Mesothelial cell of epicardium (in vitro differentiated cells): ENCODE measurements at places on chromosomes 12 and 14.
A peak's percentile ranks its signal among the peaks of the same experiment; 100 is the strongest.

DNA sequence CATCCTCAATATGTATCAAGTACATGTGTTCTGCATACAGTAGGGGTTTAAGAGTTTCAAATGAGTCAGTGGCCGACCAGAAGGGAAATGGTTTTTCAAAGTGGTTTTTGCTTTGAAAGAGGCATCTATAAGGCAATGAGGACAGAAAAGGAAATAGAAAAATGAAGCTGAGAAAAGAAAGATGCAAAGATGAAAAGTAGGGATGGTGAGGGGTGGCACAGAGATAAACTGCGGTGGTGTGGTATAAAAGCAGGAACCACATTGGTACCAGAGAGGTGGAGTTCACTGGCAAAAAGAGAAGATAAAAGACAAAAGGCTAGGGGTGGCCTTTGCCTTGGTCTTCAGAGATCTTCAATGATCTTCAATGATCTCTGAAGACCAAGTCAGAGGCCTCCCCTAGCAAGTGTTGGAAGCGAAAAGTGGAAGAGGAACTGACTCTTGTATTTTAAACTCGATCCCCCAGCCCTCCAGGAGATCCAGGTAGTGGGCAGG lies 144.0 kb upstream of the KRR1 start:
- no peaks in the 10 kb centered on the region for H3K27me3 ChIP-seq
- peaks cover 42% of the 10 kb centered on the region for H3K4me1 ChIP-seq
- DNase-seq: no peak
- H3K4me3 ChIP-seq: no peak overlapping the region
- peaks cover 4% of the 10 kb centered on the region for H3K36me3 ChIP-seq
- no peak overlapping the region for H3K27ac ChIP-seq

- H3K27me3 ChIP-seq: no peaks in the 10 kb centered on the region
- H3K36me3 ChIP-seq: peaks cover 27% of the 10 kb centered on the region
- H3K4me1 ChIP-seq: peaks cover 30% of the 10 kb centered on the region
- peak; percentile 41 for DNase-seq
- H3K4me3 ChIP-seq: peak overlapping the region; percentile 98
- H3K27ac ChIP-seq: peak overlapping the region; percentile 100
Observed at GRCh38 chr12:14768823-14769405, 34.4 kb downstream of the WBP11 start.

DNA sequence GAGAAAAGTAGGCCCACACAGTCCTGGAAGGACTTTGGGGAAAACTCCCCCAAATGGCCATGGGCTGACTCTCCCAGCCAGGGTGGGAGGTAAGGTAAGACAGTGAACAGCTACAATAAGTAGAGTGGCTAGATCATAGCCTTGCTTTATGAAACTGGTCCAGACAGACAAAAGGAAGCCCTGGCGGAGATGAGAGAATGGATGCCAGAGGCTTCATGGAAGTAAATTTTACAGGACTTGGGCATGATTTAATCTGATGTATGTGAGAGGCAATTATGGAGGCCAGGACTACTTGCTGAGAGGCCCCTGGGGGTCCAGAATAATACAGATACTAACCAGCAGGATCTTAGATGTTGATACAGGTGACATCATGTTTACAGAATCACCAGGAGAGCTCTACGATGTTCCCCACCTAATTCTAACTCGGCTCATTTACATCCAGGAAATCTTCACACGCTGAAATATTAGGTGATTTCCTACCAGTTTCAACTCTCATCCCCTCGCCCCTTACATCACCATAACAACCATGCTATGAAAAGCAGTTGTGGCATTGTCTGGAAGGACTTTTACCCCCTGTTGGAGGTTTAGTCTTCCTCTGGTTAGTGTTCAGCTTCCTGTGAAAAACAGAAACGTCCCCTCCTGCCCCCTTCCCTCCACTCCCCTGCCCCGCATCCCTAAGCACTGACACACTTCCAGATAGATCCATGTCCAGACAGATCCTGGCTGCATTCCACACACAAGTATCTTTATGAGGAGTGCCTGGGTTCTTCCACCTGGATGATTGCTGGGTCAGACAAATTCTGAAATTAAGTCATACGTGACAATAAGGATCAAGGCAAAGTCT lies 39.5 kb upstream of the NT5DC3 start:
- peaks cover 7% of the 10 kb centered on the region for H3K27me3 ChIP-seq
- H3K36me3 ChIP-seq: no peaks in the 10 kb centered on the region
- DNase-seq: no peak

DNA sequence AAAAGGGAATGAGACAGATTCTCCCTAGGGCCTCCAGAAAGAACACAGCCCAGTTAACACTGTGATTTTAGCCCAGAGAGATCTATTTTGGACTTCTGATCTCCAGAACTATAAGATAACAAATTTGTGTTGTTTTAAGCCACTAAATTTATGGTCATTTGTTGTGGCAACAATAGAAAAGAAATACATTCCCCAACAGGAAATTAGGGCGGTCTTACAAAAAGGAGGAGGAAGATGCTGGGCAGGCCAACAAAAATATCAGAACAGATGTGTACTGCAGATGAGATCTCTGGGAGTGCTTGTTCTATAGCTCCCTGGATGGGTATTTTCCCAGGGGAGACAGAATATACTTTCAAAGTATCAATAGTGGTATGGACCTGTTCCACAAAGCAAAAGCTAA lies 32.0 kb upstream of the SOCS2 start:
- no peak overlapping the region for H3K4me3 ChIP-seq
- H3K36me3 ChIP-seq: peaks cover 9% of the 10 kb centered on the region
- H3K27ac ChIP-seq: no peak overlapping the region
- H3K4me1 ChIP-seq: no peaks in the 10 kb centered on the region
- H3K27me3 ChIP-seq: no peaks in the 10 kb centered on the region

DNA sequence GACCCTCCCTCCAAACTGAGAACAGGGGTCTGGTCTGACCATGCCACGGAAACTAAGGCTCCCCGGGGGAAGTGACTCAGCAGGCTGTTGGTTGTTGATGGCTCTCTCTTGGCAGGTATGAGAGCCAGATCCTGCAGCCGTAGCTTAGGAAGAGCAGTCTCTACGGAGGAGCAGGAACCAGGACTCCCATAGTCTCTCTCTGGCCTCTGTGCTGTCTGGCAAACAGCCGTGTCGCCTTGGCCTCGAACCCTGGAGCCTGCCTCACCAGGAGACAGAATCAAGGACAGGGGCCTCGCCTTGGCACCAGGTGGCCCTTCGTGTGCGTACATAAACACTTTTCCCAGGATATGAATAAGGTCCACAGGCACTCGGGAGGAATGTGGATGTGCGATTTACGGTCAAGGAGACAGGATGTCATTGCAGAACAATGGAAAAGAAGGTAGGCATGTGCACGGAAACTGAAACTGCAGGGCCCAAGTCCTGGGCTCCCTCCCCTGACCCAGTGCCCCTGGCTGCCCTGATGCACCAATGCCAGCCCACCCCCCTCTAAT lies 7.9 kb downstream of the VWF start:
- H3K27ac ChIP-seq: no peak overlapping the region
- no peaks in the 10 kb centered on the region for H3K27me3 ChIP-seq
- no peak overlapping the region for H3K4me3 ChIP-seq
- DNase-seq: no peak
- H3K4me1 ChIP-seq: no peaks in the 10 kb centered on the region

DNA sequence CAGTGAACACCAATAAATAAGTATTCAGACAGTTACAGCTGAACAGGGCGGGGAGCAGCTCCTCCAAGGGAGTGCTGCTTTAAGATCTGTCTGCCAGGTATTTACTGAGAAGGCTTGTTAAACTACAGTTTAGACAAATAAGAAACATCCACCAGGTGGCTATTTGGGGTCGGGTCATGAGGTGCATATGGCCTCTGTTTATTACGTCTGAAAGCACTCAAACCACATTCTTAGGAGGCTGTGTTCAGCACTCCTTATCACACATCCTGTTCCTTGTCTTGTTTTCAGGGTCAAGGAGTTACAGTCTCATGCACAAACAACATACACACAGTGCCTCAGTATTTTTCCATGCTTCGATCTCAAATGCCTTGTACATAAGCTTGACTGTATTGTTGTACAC lies 78.8 kb downstream of the KCNMB4 start:
- H3K4me3 ChIP-seq: no peak overlapping the region
- no peaks in the 10 kb centered on the region for H3K27me3 ChIP-seq
- peaks cover 13% of the 10 kb centered on the region for H3K36me3 ChIP-seq

- no peaks in the 10 kb centered on the region for H3K27me3 ChIP-seq
- H3K4me3 ChIP-seq: no peak overlapping the region
- no peak for DNase-seq
Observed at GRCh38 chr14:106505366-106505765, 979.0 kb downstream of the TMEM121 start.

DNA sequence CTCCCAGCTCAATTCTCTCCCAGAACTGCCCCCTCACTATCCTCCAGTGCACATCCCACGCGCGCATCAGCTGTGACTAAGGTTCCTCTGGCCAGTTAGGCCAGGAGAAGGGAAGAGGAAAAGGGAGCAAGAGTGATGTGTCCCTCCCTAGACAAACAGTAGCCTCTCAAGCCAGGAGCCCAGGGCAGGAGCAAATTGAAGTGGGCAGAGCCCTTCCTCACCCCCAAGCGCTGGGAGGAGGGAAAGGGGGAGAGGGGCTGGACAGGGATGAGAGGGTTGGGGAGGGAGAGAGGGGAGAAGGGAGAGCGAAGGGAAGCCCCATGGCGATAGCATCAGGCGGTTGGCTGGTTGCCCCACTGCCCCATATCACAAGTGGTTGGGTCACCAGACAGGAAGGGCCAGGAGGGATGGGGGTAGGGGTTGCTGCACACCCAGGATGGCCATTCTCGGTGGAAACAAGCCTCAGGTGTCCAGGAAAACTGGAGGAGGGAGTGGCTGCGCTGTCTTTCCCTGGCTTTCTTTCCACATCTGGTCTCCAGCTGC lies 1.1 kb downstream of the CD63 start:
- peak overlapping the region; percentile 80 for H3K4me3 ChIP-seq
- H3K27ac ChIP-seq: peak overlapping the region; percentile 87
- H3K27me3 ChIP-seq: no peaks in the 10 kb centered on the region
- DNase-seq: no peak
- peaks cover 31% of the 10 kb centered on the region for H3K4me1 ChIP-seq

DNA sequence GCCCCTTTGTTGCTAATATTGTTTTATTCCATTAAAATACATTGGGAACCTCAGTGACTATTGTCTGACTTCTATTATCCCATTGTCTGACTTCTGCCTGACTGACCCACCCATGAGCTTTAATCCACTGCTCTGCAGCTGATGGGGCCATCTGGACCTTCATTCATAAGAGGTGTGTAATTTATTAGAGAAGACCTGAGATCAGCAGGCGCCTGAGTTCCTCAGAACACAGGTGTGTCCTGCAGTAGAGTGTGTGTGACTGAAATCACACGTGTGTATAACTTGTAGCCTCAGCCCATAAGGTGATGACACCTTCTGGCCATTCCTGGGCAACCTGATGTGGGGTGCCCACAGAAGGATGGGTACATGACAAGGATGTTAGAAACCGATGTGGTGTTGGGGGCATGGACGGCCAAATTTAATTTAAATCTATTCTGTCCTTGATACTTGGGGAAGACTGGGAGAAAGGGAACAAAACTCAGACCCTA lies 821.0 kb downstream of the TMEM121 start:
- no peaks in the 10 kb centered on the region for H3K27me3 ChIP-seq
- peaks cover 25% of the 10 kb centered on the region for H3K36me3 ChIP-seq
- no peak overlapping the region for H3K27ac ChIP-seq
- DNase-seq: no peak
- no peak overlapping the region for H3K4me3 ChIP-seq

GRCh38 chr14:61331992-61332657 lies 10.7 kb downstream of the PRKCH start:
- H3K27ac ChIP-seq: no peak overlapping the region
- no peaks in the 10 kb centered on the region for H3K36me3 ChIP-seq
- no peak overlapping the region for H3K4me3 ChIP-seq
- peaks cover 32% of the 10 kb centered on the region for H3K27me3 ChIP-seq

DNA sequence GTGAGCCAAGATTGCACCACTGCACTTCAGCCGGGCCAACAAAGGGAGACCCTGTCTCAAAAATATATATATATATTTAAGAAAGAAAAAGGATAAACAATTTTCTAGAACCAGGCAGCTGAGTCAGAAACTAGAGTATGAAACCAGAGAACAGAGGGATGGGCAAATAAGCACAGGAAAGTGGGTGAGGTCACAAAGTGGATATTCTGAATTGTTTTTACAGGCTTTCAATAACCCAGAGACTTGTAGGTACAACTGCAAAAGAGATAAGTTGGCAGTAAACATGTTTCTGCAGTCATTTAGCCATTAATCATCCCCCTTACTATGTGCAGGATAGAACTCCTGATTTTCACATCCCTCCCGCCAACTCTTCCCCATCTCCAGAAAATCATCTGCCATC lies 94.2 kb downstream of the BTG1 start:
- no peaks in the 10 kb centered on the region for H3K36me3 ChIP-seq
- H3K4me1 ChIP-seq: no peaks in the 10 kb centered on the region
- no peaks in the 10 kb centered on the region for H3K27me3 ChIP-seq
- no peak overlapping the region for H3K27ac ChIP-seq

DNA sequence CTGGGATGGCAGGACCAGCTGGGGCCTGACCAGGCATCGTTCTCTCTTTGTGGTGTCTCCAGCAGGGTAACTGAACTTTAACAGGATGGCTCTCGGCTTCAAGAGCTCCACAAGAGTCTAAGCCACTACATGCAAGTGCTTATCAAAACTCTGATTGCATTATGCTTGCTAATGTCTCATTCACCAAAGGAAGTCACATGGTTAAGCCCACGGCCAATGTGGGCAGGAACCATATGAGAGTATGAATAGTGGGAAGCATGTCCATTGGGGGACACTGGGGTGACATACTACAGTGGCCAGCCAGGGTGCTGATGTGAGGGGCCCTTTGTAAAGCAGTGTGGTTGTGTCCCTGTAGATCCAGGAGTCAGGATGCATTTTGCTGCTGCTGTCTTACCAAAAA lies 35.0 kb upstream of the KCNA5 start:
- H3K36me3 ChIP-seq: no peaks in the 10 kb centered on the region
- no peak for DNase-seq
- H3K4me3 ChIP-seq: no peak overlapping the region
- no peak overlapping the region for H3K27ac ChIP-seq

GRCh38 chr12:128662101-128662500 lies 161.7 kb downstream of the SLC15A4 start:
- peaks cover 27% of the 10 kb centered on the region for H3K4me1 ChIP-seq
- no peaks in the 10 kb centered on the region for H3K36me3 ChIP-seq
- no peak for DNase-seq
- peak overlapping the region; percentile 48 for H3K27ac ChIP-seq
- no peaks in the 10 kb centered on the region for H3K27me3 ChIP-seq

DNA sequence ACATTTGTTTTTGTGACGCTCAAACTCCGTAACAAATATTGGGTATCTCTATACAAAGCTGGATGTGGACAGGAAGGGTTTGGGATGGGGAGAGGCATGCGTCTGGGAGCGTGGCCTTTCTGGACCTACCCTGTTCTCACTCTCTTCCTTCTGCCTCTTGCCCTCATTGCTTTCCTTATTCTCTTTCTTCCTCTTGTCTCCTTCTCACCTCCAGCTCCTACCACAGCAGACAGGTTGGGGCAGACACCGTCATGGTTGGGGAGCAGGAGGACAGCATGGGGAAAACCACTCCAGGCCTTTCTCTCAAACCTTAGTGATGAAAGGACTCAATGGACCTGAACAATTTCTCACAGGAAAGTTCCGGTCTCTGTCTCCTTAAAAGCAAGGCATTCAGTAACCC lies 465.3 kb downstream of the RAD51B start:
- peak overlapping the region; percentile 85 for H3K27ac ChIP-seq
- H3K4me1 ChIP-seq: peaks cover 58% of the 10 kb centered on the region
- no peaks in the 10 kb centered on the region for H3K27me3 ChIP-seq
- no peak for DNase-seq

- no peak overlapping the region for H3K27ac ChIP-seq
- no peaks in the 10 kb centered on the region for H3K4me1 ChIP-seq
- no peak overlapping the region for H3K4me3 ChIP-seq
- H3K27me3 ChIP-seq: no peaks in the 10 kb centered on the region
- H3K36me3 ChIP-seq: peaks cover 47% of the 10 kb centered on the region
Observed at GRCh38 chr14:67778792-67779191, 37.6 kb downstream of the ZFYVE26 start.

GRCh38 chr12:88225776-88226175 lies 83.7 kb downstream of the TMTC3 start:
- DNase-seq: no peak
- H3K27me3 ChIP-seq: no peaks in the 10 kb centered on the region
- H3K4me1 ChIP-seq: no peaks in the 10 kb centered on the region
- H3K4me3 ChIP-seq: no peak overlapping the region
- H3K27ac ChIP-seq: no peak overlapping the region
